Activated T-cell treated with anti-CD3 and anti-CD28 coated beads, Interleukin-2, amount 50 U/mL, for 4 hours (primary cell): ENCODE measurements at places on chromosomes 16 and 17.

DNA sequence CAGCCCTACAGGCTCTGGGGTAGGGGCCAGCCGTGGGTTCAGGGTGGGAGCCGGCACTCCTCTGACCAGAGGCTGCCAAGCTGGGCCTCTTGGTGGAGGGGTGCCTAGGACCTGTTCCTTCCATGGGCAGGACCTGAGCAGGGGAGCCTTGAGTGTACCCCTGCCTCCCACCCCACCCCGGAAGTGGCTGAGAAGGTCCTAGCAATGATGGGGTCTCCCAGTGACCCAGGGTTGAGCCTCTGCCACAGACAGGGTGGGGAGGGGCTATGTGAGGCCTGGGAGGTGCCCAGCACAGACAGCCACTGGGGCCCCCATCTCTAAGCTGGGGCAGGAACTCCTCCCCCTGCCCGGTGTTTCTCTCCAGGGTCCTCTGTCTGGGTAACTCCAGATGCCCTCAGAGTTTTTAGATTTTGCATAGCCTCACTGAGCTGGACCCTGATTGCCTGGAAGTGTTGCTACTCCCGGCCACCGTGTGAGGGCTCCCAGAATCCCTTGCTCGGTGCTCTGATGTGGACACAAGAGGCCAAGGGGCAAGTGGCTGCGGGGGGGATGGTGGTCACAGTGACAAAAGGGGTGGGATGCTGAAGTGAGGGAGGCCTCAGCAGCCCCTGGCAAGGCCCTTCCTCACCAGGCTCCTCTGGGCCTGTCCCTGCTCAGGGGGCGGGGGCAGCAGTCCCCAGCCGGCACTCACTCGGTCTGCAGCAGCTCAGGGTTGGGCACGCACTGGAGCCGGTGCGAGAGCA lies 6.4 kb upstream of the MTSS2 start:
- no peak for DNase-seq

GRCh38 chr17:27895940-27896535 lies 2.9 kb upstream of the LYRM9 start:
- no peak for DNase-seq

- no peak for DNase-seq
Observed at GRCh38 chr16:4231367-4231766, 10.5 kb downstream of the SRL start.

GRCh38 chr16:83744441-83744981 lies 63.3 kb upstream of the HSBP1 start:
- no peak for DNase-seq

GRCh38 chr16:79599837-79600637 lies 500 bp downstream of the MAF start:
- DNase-seq = peak; percentile 17

- DNase-seq = no peak
Observed at GRCh38 chr16:759110-759910, 1.2 kb upstream of the MSLN start.
